ENCODE measurements at places on chromosomes 16 and 17.
A peak's percentile ranks its signal among the peaks of the same experiment; 100 is the strongest.

DNA sequence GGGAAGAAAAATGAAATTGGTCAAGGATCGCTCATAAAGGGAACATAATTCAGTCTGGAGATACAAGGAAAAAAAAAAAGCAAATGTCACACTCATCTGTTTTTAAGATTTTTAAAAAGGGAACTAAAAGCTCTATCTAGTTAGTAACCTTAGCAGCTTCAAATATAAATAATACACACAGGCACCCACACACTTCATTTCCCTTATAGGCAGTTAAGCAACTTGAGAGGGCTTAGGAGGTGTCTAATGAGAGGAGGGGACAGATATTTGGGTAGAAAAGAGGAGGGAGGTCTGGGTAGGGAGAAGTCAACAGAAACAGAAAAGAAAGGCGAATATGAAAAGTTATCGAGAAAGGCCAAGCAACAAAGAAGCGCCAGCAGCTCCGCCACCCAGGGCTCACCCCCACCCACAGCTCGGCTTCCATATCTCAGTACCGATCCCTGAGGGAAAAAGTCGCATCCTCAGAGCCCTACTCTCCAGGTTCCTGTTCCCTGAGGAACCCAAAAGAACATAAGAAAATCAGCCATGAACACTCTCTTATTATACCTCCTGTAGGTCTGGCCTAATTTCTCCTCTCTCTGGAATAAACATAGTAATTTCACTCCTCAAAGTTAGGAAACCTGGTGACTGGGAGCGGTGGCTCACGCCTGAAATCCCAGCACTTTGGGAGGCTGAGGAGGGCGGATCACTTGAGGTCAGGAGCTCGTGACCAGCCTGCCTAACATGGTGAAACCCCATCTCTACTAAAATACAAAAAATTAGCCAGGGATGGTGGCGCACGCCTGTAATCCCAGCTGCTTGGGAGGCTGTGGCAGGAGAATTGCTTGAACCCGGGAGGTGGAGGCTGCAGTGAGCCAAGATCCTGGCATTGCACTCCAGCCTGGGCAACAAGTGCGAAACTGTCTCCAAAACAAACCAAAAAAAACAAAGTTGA is 69.6 kb upstream of the RCVRN start:
- no peak for DNase-seq

DNA sequence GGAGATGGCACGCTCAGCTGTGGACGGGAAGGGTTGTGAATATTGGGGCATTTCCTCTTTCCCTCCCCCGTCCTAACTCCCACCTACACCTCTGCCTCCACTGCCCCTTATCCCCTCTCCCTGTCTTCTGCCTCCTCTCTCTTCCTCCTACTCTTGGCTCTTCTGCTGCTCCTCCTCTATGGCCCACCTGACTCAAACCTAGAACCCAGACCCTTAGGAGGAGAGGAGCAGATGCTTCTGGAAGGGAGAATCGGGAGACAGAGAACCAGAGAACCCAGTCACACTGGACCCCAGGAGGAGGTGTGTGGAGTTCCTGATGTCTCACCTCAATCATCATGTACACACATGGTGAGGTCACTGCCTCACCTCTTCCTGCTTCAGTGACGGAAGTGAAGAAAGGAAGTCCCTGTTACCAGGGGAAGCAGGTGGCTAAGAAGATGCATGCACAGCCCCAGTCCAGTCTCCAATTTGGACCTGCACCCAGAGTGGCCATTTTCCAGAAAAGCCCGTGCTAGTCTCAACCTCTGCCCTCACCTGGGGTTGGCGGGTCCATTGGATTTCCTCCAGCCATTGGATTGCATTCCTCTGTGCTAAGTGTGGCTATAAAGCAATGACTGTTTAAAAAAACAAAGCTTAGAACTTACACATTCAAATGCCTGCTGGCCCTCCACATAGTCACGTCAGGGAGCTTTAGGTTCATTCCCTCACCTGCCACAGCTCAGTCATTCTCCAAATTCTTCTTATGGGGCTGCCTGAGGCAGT is 4.0 kb downstream of the RNF222 start:
- peak; percentile 63 for DNase-seq

DNA sequence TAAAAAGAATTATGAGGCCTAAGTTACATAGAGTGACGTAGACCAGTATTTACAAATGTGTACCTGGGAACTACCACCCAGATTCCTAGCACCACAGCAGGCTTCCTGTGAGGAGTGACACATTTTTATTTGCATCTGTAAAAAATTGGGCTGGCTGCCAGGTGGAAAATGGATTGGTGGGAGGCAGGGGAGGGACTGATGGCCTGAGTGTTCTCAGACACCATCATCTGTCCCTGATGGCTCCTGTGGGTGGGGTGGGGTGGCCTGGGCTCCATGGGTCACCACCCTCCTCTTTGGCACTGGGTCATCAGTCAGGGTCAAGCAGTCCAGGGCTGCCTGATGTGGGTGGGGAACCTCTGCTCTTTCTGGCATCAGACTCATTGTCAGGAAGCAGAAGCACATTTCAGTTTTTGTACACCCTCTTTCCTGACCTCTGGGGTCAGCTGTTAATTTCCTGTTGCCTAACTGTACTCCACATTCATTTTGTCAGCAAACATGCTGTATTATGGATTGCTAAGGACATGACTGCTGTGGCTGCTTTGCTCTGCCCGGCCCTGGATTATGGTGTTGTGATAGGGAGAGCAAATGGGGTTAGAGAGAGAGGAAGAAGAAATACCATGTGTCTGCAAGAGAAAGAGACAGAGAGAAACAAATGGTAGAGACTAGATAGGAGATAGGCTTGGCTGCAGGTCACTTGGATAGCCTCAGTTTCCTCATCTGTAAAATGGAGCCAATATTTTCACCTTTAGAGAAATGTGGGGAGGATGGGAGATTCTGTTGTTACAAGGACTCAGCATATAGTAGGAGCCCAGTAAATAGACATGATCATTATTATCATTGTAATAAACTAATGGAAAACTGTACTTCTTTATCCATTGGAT is 11.6 kb upstream of the MFAP4 start:
- DNase-seq, result no peak

DNA sequence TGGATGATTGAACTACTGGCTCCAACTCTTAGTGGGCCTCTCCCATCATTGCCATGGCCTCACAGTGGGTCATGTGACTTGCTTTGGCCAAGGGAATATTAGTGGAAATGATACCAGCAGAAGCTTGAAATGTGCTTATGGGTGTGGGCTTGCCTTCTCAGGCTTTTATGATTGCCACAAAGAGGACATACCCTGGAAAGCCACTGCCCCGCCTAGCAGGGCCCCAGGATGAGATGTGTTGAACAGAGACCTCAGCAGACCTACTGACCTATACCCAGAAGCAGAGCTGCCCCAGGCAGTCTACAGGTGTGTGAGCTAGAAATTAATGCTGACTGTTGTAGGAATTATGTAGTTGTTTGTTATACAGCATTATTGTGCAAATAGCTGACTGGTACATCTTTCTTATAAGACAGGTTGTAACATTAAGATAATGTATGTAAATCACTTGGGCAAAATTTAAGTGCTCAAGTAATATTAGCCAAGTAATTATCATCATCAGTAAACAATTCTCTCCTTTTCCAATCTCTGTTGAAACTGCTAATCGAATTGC is 67.8 kb upstream of the CDH5 start:
- no peak for DNase-seq

DNA sequence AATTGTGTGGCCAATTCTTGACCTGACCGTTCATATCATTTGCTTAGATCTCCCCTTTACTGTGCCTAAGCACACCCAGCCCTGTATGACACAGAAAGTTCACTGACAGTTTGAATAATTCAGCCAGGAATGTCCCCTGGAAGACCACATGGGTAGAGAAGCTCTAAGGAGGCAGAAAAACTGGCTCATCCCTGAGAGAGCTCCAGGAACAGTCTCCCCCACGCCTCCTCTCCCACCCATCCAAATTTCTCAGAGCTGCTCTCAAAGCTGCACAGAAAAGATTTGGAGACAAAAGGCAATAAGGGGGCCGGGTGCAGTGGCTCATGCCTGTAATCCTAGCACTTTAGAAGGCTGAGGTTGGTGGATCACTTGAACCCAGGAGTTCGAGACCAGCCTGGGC is 11.2 kb downstream of the PRAC1 start:
- no peak for DNase-seq

DNA sequence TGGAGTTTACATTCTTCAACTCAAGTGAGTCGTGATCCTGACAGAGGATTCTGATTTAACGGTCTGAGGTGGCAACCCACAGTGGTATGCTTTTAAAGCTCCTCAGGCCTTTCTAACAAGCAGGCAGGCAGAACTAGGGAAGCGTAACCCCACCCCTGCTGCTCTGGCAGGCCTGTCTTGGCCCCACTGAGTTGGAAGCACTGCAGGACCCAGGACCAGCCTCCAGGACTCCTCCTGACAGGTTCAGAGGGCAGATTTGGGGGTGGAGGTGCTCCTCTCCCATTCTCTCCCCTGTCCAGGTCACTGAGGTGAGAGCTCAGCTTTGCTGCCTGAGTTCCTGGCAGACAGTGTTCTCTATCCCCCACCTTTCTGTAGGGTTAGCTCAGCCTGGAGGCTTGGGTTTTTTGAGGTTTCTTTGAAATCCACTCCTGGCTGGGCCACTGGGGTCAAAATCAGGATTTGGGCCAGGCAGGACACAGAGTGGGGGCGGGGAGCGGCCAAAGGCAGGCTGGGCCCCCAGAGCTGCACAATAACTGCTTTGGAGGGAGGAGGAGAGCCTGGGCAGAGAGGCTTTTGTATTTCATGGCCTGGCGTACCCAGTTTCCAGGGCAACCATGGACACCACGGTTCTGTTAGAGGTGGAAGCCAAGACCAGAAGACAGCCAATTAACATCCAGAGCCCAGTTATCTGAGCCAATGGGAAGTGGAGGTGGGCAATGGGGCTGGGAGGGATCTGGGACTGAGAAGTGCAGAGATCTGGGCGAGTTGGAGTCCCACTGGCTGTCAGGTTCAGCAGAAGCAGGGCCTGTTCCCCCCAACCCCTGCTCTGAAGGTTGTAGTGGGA is 9.5 kb downstream of the MRPL27 start:
- DNase-seq, result no peak

DNA sequence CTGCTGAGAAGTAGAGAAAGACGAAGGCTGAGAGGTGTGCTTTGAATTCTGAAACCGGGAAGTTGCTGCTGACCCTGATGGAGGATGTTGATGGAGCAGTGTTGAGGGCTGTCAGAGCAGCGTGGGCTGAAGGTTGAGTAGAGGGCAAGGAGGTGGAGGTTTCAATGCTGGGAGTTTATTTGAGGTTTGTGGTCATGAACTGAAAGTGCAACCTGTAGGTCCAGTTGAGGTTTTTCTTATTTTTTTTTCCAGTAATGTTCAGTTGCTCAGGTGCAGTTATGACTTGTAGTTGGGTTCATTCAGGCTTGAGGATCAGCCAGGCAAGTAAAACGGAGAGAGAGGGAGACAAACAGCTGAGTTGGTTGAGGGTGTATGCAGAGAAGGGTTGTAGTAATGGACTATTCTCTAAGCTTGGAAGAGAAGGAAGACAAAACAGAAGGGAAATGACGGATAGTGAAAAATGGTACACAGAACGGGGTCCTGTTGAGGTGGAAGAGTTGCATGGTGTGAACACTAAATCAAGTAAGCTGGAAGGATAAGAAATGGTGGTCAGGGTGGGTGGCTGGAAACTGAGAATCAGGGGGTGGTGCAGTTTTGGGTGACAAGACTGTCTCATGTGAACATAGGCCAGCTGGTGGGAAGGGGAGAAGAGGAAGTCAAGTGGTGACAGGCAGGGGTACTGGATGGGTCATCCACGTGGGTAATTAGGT is 8.7 kb upstream of the UBE2G1 start:
- DNase-seq, result peak; percentile 48

DNA sequence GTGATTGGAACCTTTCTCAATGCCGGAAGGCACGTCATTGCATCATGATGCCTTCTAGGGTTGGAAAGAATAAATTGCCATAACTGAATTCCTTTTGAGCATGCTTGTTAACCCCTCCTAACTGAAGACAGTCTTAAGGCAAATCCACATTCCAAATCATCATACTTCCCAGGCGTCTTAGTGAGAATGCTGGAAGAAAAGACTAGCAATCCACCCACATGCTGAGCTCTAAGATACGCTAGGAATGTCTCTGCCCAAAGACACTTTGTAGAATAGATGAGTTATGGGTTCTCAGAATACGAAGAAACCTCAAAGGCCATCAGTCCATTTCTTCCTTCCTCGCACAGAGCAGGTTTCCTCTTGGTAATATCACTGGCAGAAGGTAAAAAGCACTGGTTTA is 486.5 kb downstream of the HS3ST4 start:
- no peak for DNase-seq

GRCh38 chr16:94918-95265 is 16.9 kb downstream of the MPG start:
- DNase-seq, result no peak

- no peak for DNase-seq
Observed at GRCh38 chr16:67673712-67674580, 7.3 kb downstream of the C16orf86 start.

DNA sequence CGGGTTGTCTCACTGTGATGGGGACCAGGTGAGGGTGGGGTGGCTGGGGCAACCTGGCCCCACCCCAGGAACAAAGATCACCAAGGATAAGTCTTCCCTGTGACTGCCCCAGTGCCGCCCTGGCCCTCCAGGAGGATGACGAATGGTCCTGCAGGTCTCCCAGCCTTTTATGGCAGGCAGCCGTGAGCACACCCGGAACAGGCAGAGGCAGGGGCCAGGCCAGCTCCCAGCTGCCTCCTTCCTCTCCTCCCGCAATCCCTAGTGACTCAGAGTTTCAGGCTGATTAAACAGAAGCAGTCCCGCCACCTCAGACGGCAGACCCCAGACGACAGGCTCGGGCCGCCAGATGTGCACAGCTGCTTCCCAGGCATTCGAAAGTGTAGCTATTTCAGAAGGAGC is 13.3 kb downstream of the JUP start:
- DNase-seq, result no peak

- no peak for DNase-seq
Observed at GRCh38 chr16:4105848-4106247, 10.4 kb downstream of the ADCY9 start.

- DNase-seq, result no peak
Observed at GRCh38 chr17:4522661-4523060, 24.0 kb downstream of the SPNS2 start.

GRCh38 chr16:76175718-76176117 is 101.5 kb upstream of the CNTNAP4 start:
- no peak for DNase-seq

All from CD4-positive, alpha-beta T cell treated with Interleukin-4 for 1 hour (primary cell).